Type B pancreatic cell (in vitro differentiated cells): ENCODE measurements at places on chromosomes 3 and 15.

DNA sequence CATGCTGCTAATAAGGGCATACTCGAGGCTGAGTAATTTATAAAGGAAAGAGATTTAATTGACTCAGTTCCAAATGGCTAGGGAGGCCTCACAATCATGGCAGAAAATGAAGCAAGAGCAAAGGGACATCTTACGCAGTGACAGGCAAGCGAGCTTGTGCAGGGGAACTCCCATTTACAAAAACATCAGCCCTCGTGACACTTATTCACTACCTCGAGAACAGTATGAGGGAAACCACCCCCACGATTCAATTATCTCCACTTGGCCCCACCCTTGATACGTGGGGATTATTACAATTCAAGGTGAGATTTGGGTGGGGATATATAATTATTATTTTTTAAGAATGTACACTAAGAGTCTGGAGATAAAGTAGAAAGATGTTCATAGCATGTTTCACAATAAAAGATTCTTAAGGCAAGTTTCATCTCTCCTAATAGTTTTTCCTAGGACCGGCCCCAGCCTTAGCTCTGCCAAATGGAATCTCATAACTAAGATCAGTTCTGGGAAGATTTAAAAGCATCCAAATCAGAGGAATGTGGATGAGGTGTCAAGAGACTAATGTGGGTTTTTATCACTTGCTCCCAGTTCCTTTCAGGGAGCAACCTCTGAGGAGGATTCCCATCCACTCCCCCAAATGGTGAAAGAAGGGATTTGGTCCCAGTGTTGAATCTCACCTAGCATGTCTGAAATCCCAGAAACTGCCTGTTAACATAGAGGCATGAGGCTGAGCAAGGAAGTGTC, 221.0 kb downstream of the ZMAT3 start:
- H3K27ac ChIP-seq: no peak overlapping the region
- no peak for DNase-seq
- H3K27me3 ChIP-seq: no peaks in the 10 kb centered on the region
- H3K4me1 ChIP-seq: no peaks in the 10 kb centered on the region
- H3K36me3 ChIP-seq: no peaks in the 10 kb centered on the region
- H3K4me3 ChIP-seq: no peak overlapping the region

GRCh38 chr3:166367947-166368533, 530.8 kb upstream of the BCHE start:
- H3K27ac ChIP-seq: no peak overlapping the region
- no peak overlapping the region for H3K4me3 ChIP-seq
- no peak for DNase-seq

- H3K36me3 ChIP-seq: peaks cover 10% of the 10 kb centered on the region
- DNase-seq: no peak
- no peak overlapping the region for H3K4me3 ChIP-seq
- peaks cover 6% of the 10 kb centered on the region for H3K27me3 ChIP-seq
- peak overlapping the region; percentile 72 for H3K27ac ChIP-seq
- peaks cover 12% of the 10 kb centered on the region for H3K4me1 ChIP-seq
Observed at GRCh38 chr15:36643551-36643950, 64.1 kb downstream of the CDIN1 start.

DNA sequence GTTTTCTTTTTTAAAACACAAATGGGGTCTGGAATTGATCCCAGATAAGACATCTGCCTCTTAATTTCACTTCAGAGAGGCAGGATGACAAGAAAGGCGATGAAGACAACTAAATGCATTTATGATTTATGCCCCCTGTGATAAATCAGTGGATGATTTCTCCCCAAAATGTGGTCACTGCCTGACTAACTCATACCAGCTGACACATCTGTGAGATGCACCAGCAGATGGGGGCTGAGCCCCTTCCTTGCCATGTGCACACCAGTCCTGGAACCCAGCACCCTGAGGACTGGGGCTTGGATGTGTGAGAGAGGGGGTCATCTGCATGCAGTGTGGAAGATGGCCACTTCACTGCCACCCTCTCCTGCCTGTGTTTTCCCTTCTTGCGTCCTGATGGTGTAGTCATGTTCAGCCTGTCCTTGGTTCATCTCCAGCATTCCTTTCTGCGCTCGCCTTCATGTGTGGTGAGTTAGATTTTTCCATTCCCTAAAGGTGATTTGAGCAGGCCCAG, 264.3 kb downstream of the LRTM1 start:
- no peaks in the 10 kb centered on the region for H3K36me3 ChIP-seq
- H3K27me3 ChIP-seq: peaks cover 40% of the 10 kb centered on the region
- no peak overlapping the region for H3K4me3 ChIP-seq
- DNase-seq: no peak

- H3K4me3 ChIP-seq: no peak overlapping the region
- no peak overlapping the region for H3K27ac ChIP-seq
- no peaks in the 10 kb centered on the region for H3K36me3 ChIP-seq
- H3K4me1 ChIP-seq: peaks cover 31% of the 10 kb centered on the region
Observed at GRCh38 chr3:195035345-195036202, 235.4 kb downstream of the XXYLT1 start.

DNA sequence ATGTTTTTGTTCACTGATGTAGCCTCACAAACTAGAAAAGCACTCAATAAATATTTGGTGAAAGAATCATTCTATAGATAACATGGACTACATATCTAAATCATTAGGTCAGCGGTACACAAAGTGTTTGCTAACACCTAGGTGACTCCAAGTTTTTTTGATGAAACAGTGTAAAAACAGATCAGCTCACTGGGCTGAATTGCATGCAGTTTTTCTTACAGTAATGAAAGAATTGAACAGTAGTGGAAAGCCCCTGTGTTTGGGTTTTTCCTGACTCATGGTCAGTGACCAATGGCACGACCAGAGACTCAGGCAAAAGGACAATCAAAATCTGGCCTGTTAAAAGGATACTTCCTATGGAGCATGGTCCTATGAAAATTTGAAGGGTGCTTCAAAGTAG, 384.3 kb upstream of the EPHA6 start:
- no peak overlapping the region for H3K4me3 ChIP-seq
- no peak for DNase-seq
- no peaks in the 10 kb centered on the region for H3K4me1 ChIP-seq
- no peaks in the 10 kb centered on the region for H3K36me3 ChIP-seq
- no peaks in the 10 kb centered on the region for H3K27me3 ChIP-seq
- no peak overlapping the region for H3K27ac ChIP-seq

DNA sequence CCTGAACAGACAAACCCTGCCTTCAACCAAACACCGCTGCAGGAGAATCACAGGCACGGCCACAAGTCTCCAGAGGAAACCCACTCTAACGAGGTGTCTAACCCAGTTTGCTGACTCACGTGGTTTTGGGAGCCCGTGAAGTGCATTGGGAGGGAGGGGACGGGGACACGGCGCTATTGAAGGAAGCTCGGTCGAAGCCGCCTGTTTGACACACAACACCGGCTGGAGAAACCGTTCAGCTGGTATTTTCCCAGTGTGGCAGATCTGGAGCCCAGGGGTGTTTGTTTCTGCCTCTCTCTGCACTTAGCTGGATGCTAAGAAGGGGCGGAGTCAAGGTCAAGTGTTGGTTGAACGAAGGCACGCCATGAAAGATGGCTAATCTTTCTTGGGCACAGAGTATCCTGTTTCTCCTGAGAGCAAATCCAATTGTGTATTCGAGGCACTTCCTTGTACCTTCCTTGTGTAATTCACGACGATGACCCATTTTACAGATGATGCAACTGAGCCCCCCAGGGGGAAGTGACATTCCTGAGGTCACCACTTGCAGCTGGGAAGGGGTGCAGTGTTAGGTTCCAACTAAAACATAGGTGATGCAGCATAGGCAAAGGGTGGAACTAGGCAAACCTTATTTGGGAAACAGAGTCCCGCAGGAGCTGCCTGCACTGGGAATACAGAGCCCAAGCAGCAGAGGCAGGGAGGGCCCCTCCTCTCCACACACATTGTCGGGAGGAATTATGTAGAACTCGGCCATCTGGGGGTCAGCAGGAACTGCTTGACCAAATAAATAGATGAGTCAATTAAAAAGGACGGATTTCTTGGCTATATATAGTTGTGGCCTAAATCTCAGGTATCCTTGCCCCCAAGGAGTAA, 22.5 kb downstream of the SLC6A6 start:
- no peaks in the 10 kb centered on the region for H3K27me3 ChIP-seq
- H3K4me3 ChIP-seq: peak overlapping the region; percentile 50
- peak overlapping the region; percentile 60 for H3K27ac ChIP-seq
- no peak for DNase-seq
- peaks cover 51% of the 10 kb centered on the region for H3K4me1 ChIP-seq
- peaks cover 3% of the 10 kb centered on the region for H3K36me3 ChIP-seq

- H3K27ac ChIP-seq: no peak overlapping the region
- no peaks in the 10 kb centered on the region for H3K27me3 ChIP-seq
- H3K4me1 ChIP-seq: peaks cover 2% of the 10 kb centered on the region
- no peak overlapping the region for H3K4me3 ChIP-seq
- no peak for DNase-seq
- H3K36me3 ChIP-seq: no peaks in the 10 kb centered on the region
Observed at GRCh38 chr3:153956613-153957012, 164.6 kb upstream of the ARHGEF26 start.

- H3K36me3 ChIP-seq: peaks cover 23% of the 10 kb centered on the region
- no peaks in the 10 kb centered on the region for H3K4me1 ChIP-seq
- no peak overlapping the region for H3K4me3 ChIP-seq
- no peaks in the 10 kb centered on the region for H3K27me3 ChIP-seq
- no peak overlapping the region for H3K27ac ChIP-seq
- DNase-seq: no peak
Observed at GRCh38 chr15:75942464-75942863, 38.8 kb downstream of the FBXO22 start.

DNA sequence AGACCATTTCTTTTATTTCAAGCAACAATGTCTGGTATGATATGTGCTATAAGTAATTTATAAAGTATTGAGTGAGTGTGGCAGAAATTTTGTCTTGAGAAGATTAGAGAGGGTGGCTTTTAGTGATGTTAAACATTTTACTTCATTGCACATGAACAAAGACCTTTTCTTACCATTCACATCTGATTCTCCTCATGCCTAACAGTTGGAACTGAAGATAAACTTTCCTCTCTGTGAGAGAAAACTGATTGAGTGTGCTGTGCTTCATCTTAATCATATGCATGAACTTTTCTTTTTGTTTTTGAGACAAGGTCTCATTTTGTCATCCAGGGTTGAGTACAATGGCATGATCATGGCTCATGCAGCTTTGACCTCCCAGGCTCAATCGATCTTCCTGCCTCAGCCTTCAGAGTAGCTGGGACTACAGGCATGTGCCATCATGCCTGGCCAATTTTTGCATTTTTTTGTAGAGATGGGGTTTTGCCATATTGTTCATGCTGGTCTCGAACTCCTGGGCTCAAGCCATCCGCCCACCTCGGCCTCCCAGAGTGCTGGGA, 377.7 kb upstream of the GOLIM4 start:
- no peak for DNase-seq
- no peak overlapping the region for H3K27ac ChIP-seq
- no peak overlapping the region for H3K4me3 ChIP-seq
- peaks cover 9% of the 10 kb centered on the region for H3K4me1 ChIP-seq

DNA sequence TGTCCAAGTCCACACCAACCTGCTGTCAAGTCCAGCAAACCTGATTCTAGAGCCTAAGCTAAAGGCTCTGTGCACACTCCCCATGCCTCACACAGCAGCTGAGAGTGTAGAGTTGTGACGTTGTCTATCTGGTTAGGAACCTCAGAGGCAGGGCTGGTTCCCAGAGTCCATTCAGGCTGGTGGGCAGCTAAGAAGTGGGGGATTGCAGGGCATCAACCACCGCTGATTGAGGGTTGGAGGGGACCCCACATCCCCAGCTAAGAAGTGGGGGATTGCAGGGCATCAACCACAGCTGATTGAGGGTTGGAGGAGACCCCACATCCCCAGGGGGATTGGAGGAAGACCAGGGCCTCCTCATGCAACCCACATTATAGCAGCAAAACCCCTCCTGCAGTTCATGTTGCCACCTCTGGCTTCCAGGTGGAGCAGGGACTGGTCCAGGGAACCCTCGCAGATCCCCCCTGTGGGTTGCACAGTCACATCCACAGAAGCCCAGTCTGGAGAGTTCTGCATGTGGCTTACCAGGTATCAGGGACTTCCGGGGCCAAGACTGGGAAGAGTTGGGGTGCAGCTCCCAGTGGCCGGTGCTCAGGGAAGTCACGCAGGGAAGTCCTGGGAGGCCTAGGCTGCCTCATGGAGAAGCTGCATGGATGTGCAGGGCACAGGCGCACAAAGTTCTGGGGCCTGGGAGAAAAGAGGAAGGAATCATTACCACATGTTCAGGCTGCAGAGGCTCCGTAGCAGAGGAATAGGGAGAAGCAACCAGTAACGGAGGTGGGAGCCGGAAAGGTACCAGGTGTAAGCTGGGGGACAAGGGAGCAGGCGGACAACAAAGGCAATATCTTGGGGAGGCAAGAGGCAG, 71.4 kb upstream of the PCSK6 start:
- peaks cover 20% of the 10 kb centered on the region for H3K27me3 ChIP-seq
- no peaks in the 10 kb centered on the region for H3K4me1 ChIP-seq
- H3K27ac ChIP-seq: no peak overlapping the region
- DNase-seq: peak; percentile 60

- no peaks in the 10 kb centered on the region for H3K27me3 ChIP-seq
- no peak for DNase-seq
- H3K36me3 ChIP-seq: no peaks in the 10 kb centered on the region
- no peak overlapping the region for H3K4me3 ChIP-seq
- H3K4me1 ChIP-seq: peaks cover 6% of the 10 kb centered on the region
Observed at GRCh38 chr3:152556731-152557254, 278.1 kb upstream of the P2RY1 start.

DNA sequence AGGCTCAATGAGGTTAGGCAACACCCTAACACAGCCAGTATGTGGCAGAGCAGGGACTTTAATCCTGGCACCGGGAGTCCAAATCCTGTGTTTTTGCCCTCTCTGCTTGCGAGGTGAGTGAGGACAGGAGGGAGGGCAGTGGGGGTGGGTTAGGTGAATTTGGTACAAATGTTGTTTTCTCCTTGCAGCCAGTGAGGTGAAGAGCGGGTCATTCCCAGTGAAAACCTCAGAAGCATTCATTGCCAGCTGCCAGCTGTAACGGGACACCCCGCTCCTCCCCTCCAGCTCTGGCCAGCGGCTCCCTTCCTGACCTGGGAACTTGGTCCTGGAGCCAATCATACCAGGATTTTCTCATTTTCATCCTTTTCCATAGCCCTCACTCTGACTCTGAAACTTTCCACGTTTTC, 45.7 kb upstream of the RAB6B start:
- H3K36me3 ChIP-seq: no peaks in the 10 kb centered on the region
- no peak overlapping the region for H3K4me3 ChIP-seq
- no peak for DNase-seq

DNA sequence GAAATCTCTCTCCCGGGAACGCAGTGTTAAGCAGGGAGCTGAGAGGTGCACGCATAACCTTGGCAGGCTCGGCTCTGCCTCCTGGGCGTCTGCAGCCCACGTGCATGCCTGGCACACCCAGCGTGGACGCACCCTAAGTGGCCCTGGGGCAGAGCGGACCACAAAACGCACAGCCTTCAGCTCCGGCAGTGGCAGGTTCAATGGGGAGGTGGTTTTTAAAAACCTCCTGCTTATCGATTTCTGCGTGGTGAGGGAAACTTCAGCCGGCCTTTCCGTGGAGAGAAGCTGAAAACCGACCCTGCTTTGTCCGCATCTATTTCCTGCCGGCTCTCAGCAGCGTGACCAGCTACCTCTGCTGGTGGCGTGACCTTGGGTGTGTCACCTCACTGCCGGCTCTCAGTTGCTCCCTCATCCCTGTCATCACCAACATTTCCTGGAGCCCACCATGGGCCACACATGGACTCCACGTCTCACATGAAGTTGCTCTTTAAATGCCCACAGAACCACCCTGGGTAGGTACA, 134.8 kb upstream of the MEF2A start:
- no peak for DNase-seq
- H3K4me3 ChIP-seq: no peak overlapping the region
- peaks cover 26% of the 10 kb centered on the region for H3K4me1 ChIP-seq
- H3K27me3 ChIP-seq: no peaks in the 10 kb centered on the region

GRCh38 chr15:23760024-23760423, 72.9 kb upstream of the NDN start:
- H3K27ac ChIP-seq: no peak overlapping the region
- DNase-seq: no peak
- no peaks in the 10 kb centered on the region for H3K4me1 ChIP-seq
- H3K27me3 ChIP-seq: no peaks in the 10 kb centered on the region
- H3K4me3 ChIP-seq: no peak overlapping the region
